ENCODE measurements at places on chromosomes 2 and 18.

DNA sequence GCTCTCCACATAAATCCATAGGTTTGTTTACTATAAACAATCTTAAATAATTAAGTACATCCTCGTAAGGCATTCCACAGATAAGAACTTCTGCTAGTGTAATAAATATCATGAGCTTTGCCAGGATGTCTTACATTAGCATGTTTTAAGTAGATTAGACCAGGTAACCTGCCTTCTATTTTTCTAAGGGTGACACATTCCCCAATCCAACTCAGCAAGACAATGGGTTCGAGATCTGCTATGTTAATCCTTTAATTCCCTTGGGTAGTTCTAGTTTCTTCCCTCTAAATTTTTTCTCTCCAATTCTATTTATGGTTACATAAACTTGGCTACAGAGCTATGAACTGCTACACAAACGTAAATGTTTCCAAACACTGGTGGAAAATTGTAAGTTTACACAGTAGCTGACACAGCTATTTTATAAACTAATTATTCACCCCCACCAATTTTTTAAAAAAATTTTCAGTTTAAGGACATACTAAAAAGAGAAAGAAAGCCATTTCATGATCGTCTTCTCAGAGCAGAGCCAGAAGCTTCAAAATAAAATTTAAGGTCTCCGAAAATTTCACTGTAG is 386.5 kb upstream of the SLC39A10 start:
- DNase-seq, result no peak

GRCh38 chr18:31273812-31274527 is 44.0 kb upstream of the DSG1 start:
- no peak for DNase-seq

DNA sequence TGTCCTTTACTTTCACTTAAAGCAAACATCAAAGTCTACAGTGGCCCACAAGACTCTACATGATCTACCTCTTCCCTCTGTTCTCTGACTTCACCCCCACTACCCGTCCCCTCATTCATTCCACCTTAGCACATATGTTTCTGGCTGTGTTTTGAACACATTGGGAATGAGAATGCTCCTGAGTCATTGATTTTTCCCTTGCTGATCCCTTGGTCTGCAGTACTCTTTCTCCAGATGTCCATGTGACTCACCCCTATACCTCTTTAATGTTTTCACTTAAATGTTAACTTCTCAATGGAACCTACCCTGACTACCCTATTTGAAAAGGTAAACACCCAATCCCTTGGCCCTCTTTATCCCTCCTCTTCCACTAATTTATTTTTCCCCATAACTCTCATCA is 30.7 kb upstream of the FRZB start:
- no peak for DNase-seq

GRCh38 chr2:20484810-20485611 is 38.1 kb downstream of the RHOB start:
- DNase-seq, result no peak

- DNase-seq, result no peak
These were observed 249.3 kb upstream of the GULP1 start for GRCh38 chr2:188042412-188042811.

DNA sequence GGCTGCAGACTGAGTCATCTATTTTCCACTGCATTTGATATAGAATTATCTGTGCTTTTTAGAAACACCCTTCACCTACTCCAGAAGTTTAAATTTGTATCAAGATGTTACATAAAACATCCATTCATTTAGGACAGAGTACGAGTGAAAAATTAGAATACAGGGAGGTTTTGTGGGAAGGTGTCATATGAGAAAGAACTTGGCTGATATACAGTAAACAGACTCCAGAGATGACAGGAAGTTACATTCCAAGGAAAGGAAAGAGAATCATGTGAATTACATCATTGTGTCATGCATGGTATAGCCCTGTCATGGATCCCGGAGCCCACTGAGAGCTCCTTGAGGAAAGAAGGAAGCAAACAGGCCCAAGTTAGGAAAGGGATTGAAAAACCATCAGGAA is 341.5 kb upstream of the PKDCC start:
- DNase-seq, result no peak

- DNase-seq, result no peak
These were observed 141.9 kb downstream of the HAUS1 start for GRCh38 chr18:46246101-46246500.

GRCh38 chr18:79133724-79134123 is 64.5 kb downstream of the ATP9B start:
- DNase-seq, result no peak

- DNase-seq, result no peak
These were observed 602.2 kb downstream of the GALR1 start for GRCh38 chr18:77851802-77852201.

- no peak for DNase-seq
These were observed 368.6 kb downstream of the EIPR1 start for GRCh38 chr2:3009005-3009404.

GRCh38 chr2:216967889-216968288 is 108.0 kb upstream of the TNP1 start:
- DNase-seq, result no peak

- DNase-seq, result no peak
These were observed 1.8 kb downstream of the EVX2 start for GRCh38 chr2:176081837-176082524.

GRCh38 chr18:13566941-13567746 is 159.2 kb downstream of the FAM210A start:
- no peak for DNase-seq

DNA sequence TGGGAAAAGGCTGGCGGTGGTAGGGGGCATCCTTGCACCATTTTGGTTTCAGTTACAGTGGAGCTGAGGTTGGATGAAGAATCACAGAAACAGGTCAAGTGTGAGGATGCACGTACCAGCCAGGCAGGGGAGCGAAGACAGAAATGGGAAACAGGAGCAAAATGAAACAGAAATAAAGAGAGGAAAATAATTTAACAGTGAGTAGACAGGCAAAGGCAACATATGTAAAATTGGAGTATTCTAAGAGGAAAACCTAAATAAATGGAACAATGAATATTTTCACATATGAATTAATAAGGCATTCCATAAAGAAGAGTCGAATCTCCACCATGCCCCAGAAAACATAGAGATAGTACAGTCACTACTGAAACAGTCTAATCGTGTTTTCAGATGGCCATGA is 29.7 kb downstream of the LRRFIP1 start:
- DNase-seq, result no peak

- no peak for DNase-seq
These were observed 49.2 kb upstream of the TGIF1 start for GRCh38 chr18:3400567-3401296.

DNA sequence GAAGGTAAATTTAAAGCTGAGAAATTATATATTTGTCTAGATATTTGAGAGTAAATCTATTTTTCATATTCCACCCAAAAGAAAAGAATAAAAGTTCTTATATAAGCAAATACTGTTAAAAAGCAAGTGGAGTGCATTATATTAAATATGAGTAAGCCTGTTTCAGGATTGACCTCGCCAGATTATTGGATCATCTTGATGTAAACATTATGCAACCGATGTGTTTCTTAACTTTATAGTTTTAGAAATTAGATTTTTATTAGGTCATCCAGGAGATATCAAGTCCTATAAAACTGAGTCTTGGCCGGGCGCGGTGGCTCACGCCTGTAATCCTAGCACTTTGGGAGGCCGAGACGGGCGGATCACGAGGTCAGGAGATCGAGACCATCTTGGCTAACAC is 100.3 kb upstream of the MSTN start:
- no peak for DNase-seq

DNA sequence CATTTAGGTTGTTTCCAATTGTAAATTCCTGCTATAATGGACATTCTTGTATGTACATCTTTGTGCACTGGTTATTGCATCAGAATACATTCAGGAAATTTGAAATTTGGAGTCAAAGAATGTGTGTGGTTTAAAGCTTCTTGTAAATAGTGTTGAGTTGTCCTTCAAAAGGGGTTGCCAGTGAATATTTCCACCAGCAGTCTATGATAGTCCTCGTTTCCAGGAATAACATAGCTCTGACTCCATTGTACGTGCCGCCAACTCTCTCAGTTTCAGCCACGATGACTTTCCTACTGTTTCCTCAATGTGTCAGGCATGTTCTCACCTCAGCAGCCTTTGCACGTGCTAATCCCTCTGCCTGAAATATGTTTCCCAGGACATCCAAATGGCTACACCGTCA is 10.9 kb upstream of the HS6ST1 start:
- no peak for DNase-seq

GRCh38 chr2:99200076-99200800 is 19.3 kb downstream of the MRPL30 start:
- no peak for DNase-seq

DNA sequence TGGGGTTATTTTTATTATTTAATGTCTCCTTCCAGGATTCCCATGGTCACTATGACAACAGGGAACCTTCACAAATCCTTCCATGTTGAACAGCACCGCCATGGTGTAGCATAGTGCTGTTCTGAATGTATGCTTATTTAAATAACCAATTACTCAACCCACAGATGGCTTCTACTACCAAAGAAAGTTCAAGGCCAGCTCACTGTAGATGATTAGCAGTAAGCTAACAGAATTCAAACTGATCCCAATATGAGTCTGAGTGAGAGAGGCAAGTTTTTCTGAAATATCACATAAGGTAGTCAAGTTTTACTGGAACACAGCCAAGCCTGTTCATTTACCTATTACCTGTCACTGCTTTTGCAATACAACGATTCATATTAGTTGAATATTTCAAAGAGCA is 51.2 kb downstream of the CLASP1 start:
- no peak for DNase-seq

GRCh38 chr2:102253140-102253752 is 58.1 kb upstream of the IL1RL1 start:
- DNase-seq, result no peak

- peak; percentile 5 for DNase-seq
These were observed 600 bp downstream of the KATNAL2 start for GRCh38 chr18:46917803-46918600.

GRCh38 chr18:5948237-5948636 is 52.9 kb upstream of the TMEM200C start:
- no peak for DNase-seq

GRCh38 chr2:195343540-195343939 is 313.5 kb upstream of the SLC39A10 start:
- DNase-seq, result no peak

DNA sequence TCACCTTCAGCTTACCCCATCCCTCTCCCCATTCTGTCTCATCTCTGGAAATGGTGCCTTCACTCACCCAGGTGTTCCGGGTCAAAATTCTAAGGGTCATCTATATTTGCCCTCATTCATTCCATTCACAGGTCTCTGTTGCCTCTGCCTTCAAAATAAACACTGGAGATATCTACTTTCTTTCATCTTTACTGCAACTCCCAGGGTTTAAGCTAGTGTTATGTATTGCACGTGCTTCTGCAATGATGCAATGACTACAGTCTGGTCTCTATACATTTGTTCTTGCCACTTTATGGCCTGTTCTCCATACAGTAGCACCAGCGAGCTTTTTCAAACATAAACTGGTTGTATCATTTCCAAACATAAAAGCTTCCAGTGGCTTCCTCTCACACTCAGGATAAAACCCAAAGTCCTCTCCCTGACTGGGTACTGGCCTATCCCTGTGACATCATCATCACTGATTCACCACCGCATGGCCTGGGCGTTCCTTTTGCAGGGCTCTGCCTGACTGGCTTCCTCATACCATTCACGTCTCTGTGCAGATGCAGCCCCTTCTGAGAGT is 14.3 kb downstream of the DSG2 start:
- no peak for DNase-seq

- no peak for DNase-seq
These were observed 243.9 kb upstream of the LRRTM1 start for GRCh38 chr2:80548469-80548868.

DNA sequence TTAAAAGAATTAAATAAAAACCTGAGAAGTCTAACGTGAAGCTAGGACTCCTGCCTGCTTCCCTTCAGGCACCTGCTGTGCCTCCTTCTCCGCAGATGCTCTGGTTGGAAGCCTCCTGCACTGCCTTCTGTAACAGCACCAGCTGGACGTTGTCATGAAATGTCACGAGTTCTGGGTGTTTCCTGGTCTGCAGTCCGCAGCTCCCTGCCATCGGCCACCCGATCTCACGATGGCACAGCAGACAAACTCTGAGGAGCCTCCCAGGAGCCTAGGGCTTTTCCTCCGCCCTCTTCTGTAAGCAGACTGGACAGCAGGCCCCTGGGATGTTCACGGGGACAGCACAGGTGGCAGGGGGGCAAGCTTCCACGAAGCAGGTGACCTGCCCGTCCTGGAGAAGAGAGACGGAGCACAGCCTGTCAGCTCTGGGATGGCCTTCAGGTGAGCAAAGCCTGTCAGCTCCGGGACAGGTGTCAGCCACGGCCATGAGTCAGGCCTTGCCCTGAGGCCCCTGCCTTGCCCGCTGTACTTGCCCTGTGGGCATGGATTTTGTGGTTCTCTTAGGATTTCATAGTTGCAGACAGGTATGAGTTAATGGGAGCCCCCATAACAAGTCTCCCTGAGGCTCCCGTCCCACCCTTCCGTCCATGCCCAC is 110.3 kb downstream of the PXDN start:
- DNase-seq, result no peak

- no peak for DNase-seq
These were observed 410.6 kb upstream of the FIGN start for GRCh38 chr2:164146441-164146840.

DNA sequence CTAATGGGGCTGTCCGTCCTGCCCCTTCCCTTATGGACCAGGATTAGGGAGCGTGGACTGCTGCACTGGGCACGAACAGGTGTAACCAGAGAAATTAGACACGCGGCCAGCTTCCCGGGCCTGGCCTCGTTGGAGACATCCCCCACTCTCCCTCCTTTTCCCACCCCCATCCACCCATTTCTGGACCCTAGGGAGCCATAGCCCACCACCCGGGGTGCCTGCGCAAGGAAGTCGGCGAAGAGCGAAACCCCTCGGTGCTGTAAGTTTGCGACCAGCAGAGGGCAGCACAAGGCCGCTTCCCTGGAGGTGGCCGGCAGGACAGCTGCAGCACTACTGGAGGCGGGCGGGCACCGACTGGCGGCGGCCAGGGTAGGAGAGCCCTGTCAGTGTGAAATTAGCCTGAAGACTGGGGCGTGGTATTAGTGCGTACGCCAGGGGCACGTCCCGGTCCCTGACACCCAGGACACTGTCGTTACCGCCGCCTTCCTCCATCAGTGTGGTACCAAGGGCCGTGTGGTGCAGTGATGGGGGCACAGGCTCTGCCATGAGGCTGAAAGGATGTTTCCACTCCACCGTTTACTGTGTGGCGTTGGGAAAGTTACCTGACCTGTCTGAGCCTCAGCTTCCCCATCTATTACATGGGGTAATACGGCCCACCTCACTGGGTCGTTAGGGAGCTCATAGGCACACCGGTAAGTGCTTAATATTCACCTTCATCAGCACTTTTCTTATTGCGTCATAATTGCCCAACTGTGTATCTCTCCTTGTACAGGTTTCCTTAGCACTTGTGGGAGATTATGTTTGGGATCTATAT is 36.0 kb upstream of the CD207 start:
- peak; percentile 72 for DNase-seq

- DNase-seq, result no peak
These were observed 12.3 kb downstream of the TRPM8 start for GRCh38 chr2:233929352-233930022.

GRCh38 chr18:8051453-8051852 is 484.3 kb downstream of the PTPRM start:
- no peak for DNase-seq

All from activated T-helper 1 cell treated with anti-CD3 and anti-CD28 coated beads, Interleukin-12 subunit alpha, Interleukin-12 subunit beta, Interleukin-2, Interleukin-4 antibody, amounts not matched to agents 30 ng/mL and 10 ng/mL and 1 ng/mL, durations not matched to agents 14 hours and 24 hours and 36 hours (primary cell).